ENCODE measurements at places on chromosomes 7 and 10.

DNA sequence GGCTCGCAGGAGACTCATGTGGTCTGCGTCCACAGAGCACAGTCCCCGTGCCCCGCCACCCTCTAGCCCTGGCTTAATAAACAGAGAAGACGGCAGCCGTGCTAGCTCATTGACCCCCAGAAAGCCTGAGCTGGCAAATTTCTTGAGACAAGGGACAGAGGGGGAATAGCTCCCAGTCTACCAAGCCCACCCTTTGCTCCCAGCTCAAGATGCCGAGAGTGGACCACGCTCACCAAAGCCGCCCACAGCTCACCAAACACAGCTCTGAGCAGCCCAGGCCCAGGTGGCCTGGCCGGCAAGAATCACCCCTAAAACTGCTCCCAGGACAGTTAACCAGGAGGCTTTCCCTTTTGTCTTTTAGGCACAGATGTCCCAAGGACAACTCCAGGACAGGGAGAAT is 5.4 kb downstream of the PDGFA start:
- DNase-seq = no peak

GRCh38 chr10:60967260-60967659 is 23.3 kb upstream of the RHOBTB1 start:
- DNase-seq = no peak

- peak; percentile 44 for DNase-seq
Observed at GRCh38 chr10:30359373-30360206, 10.5 kb upstream of the MTPAP start.

- DNase-seq = peak; percentile 44
Observed at GRCh38 chr7:134752006-134752760, 27.3 kb upstream of the CALD1 start.

GRCh38 chr7:36613031-36613614 is 111.2 kb downstream of the AOAH start:
- no peak for DNase-seq

DNA sequence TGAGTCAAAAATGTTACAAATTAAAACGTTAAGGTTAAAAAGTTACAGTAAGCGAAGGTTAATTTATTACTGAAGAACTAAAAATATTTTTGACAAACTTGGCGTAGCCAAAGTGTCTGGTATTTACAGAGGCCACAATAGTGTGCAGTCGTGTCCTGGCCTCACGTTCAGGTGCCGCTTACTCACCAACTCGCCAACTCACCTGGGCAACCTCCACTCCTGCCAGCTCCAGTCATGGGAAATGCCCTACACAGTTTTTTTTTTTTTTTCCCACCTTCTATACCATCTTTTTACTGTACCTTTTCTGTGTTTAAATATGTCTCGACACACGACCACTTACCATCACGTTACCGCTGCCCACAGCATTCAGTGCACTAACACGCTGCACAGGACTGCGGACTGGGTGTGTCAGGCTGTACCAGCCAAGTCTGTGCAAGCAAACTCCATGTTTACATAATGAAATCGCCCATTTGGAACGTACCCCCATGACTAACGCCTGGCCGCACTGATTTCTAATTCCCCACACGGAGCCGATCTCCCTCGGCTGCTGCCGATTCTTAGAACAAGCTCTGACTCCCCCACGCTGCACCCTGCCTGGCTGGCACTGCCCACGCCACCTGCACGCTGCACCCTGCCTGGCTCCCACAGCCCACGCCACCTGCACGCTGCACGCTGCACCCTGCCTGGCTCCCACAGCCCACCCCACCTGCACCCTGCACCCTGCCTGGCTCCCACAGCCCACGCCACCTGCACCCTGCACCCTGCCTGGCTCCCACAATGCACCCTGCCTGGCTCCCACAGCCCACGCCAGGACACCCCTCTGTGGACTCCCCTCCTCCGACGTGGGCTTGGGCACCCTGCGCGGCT is 203.1 kb downstream of the ZMYND11 start:
- DNase-seq = no peak

DNA sequence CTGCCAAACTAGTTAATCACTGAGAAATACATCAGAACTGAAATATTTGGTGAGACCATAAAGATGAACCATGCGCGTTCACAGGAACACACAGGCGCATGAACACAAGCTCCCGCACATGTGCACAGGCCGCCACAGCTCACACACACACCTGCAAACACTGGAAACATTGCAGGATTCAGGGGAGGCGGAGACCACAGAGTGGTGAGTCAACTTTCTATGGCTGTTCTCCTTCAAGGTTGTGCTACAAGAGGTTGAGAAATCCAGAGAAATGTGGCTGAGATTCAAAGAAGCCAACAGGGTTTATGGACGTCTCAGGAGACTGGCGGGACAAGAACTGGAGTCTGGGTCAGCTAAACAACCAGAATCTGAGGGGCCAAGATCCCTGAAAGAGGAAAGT is 17.8 kb downstream of the ESYT2 start:
- DNase-seq = no peak

DNA sequence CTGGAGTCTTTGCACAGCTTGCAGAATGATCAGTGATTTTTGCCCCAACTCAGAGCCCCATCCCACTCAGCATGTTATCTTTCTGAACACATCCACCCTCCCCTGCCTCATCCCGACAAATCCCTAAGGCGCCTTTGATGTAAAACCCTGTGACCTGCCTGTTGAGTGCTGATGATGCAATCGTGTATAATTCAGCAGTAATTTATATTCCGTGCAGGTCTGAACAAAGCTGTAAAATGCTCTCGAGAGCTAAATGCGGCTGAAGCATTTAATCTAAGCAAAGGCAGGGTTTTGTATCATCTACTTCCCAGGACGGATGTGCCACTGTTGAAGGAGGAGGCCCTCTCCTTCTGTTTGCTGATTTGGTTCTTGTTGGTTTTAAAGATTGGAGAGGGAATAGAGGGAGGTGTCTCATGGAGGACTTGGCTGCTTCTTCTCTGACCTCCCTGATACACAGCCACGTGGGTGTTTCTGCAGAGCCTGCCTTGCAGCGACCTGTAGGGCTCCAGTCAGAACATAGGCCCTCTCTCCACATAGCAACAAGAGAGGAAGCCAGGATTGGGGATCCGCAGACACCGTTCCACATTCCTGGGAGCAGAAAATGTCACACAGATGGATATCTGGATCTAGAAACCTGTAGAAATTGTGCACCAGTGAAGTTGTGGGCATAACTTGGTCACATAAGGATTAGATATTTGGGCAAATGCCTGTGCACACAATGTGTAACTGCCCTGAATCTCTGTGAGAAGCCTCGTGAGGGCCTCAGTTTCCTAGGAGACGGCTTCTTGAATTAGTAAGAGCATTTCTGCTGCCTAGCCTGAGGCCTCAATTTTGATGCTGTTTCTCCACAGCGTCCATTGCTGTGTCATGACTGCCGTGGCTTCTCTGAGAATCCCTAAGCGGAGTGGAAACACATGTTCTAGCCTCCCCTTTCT is 90.2 kb upstream of the AGK start:
- no peak for DNase-seq

DNA sequence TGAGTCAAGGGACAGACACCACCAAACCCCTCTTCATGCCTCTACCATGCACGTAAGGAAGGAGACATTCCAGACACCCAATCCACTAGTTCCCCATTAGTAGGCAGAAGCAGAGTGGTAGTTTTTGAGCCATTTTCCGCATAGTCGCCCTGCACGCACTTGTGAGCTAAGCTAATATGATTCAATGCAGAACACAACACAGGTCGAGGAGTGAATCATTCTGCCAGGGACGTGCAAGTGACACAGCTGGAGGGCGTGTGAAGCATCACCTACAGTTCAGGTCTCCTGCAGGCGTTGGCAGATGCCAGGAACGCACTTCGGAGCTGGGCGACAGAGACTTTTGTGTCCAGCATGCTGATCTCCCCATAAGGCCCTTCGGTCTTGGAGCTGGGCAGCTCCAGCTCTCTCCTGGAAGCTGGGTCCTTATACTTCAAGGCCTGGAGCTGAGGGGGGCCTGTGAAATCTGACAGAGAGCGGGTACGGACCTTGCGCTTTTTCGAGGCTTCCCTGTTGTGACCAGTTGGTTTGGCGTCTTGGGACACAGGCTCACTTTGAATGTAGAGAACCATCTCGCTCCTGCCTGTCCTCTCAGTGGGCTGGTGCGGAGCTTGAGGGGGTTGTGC is 102.4 kb downstream of the SVIL start:
- no peak for DNase-seq

- DNase-seq = no peak
Observed at GRCh38 chr7:79528421-79528820, 75.0 kb upstream of the MAGI2 start.

GRCh38 chr7:94616855-94617254 is 39.1 kb downstream of the SGCE start:
- no peak for DNase-seq

- no peak for DNase-seq
Observed at GRCh38 chr7:15828881-15829280, 142.4 kb upstream of the MEOX2 start.

GRCh38 chr10:77082601-77083252 is 554.9 kb downstream of the KCNMA1 start:
- no peak for DNase-seq

GRCh38 chr10:33395201-33395600 is 60.7 kb upstream of the NRP1 start:
- no peak for DNase-seq

- DNase-seq = no peak
Observed at GRCh38 chr7:89308535-89308934, 513.0 kb upstream of the TEX47 start.

DNA sequence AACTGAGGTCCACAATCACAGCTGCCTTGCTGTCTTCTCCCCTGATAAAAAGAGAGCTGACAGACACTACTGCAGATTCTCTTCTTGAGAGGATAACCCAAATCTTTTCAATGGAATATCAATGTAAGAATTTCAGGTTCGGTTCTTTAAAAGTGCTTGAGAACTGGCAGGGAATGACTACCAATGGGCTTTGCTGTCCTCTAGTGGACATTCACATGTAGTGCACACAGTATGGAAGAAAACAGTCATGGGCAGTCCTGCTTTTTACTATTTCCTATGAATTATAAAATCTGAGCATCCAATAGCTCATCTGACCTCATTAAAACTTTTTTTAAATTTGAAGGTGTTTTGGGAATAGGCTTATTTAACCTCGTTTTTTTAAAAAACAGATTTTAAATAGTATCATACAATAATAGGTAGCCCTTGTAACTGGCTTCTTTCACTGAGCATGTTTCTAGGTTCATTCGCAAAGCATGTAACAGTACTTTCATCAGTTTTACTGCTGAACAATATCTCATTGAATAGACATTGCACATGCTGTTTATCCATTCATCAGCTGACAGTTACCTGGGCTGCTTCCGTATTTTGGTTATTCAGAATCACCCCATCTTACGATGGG is 18.3 kb downstream of the FZD9 start:
- peak; percentile 67 for DNase-seq

GRCh38 chr10:131897297-131897899 is 3.4 kb upstream of the PPP2R2D start:
- no peak for DNase-seq

DNA sequence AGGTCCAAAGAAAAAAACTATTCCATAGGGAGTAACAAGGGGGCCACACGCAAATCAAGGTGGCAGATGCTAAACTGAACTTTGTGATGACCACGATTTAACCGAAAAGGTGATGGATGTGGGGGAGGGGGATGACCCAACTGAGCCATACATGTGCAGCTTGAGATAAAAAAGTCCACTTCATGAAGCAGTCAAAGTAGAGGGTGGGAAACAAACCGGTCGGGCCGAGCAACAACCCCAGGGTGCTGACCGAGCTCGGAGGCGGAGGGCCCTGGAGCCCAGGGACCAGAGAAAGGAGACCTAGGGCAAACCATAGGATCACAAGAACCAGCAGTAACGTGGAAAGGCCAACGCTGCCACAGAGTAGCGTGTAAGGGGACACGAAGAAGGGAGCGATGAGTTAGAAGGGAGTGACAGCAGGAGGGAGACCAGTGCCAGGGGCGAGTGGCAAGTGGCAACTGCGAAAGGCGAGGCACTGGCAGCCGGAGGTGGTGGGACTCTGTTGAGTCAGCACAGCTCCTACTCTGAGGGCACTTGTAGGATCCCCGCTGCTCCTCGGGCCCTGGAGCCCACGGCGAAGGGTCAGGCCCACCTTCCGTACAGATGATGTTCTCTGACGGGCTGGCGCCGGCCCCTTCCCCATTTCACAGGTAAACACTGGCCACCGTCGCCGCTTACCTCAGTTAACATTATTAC is 540 bp downstream of the SNX13 start:
- peak; percentile 56 for DNase-seq

DNA sequence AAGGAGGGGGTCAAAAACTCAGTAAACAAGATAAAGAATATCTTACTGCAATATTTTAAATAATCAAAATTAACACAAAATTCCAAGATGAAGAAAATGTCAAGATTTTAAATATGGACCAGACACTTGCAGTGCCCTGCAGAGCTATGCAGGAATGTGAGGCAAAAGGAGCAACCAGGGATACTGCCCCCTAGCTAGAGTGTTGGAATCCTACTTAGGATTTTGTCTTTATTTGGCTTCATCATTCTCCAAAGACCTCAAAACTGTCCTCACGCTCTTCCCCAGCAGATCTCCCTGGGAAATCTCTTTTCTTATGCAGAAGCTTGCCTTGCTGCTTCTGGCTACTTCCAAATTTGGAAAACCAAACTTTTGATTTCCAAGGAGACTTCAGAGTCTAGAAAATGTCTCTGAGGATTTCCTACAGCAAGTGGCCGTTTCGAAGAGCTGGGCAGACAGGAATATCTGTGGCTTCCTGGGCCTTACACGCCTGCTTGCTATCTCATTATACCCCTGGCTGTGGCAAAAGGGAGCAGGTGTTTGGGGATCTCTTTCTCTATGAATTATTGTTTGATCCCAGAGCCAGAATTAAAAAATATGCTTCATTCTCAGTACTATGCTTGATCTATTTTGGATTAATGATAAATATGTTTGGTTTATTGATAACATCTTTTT is 232.2 kb upstream of the BMPER start:
- no peak for DNase-seq

DNA sequence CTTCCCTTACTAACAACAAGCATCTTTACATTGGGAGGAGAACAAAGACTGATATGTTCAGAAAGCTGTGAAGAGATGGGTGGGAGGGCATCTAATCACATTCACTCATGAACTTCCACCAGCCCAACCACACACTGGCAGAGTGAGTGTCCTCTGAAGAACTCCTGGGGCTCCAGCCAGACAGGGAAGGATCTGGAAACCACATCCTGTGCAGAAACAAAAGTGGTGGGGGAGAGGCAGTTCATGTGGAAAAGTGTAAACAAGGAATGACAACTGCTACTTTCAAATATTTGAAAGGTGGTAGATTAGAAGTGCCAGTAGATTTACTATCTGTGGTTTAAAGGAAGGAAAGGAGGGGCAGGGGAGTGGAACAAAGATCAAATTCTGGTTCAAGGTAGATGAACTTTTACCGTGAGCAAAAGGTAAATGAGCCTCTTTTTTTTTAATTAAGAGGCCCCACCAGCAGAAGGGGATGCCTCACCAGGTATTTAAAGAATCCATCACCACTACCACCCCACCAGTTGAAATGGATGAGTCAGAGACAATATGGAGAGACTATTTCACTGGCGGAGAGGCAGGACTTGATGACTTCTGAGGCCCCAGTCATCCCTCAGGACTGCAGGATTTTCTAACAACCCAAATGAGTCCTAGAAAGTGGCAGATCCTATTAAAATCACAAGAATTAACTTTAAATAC is 34.5 kb downstream of the GOT1 start:
- peak; percentile 27 for DNase-seq

- no peak for DNase-seq
Observed at GRCh38 chr7:75621124-75621523, 117.6 kb downstream of the HIP1 start.

- DNase-seq = no peak
Observed at GRCh38 chr7:46603296-46603752, 682.3 kb upstream of the IGFBP3 start.
